Fibroblast of skin of abdomen (primary cell): ENCODE measurements at places on chromosomes 4 and X.

GRCh38 chr4:174401471-174402130, 117.9 kb downstream of the CEP44 start:
- DNase-seq = peak; percentile 10

GRCh38 chrX:129158505-129158904, 364.8 kb downstream of the SMARCA1 start:
- no peak for DNase-seq

DNA sequence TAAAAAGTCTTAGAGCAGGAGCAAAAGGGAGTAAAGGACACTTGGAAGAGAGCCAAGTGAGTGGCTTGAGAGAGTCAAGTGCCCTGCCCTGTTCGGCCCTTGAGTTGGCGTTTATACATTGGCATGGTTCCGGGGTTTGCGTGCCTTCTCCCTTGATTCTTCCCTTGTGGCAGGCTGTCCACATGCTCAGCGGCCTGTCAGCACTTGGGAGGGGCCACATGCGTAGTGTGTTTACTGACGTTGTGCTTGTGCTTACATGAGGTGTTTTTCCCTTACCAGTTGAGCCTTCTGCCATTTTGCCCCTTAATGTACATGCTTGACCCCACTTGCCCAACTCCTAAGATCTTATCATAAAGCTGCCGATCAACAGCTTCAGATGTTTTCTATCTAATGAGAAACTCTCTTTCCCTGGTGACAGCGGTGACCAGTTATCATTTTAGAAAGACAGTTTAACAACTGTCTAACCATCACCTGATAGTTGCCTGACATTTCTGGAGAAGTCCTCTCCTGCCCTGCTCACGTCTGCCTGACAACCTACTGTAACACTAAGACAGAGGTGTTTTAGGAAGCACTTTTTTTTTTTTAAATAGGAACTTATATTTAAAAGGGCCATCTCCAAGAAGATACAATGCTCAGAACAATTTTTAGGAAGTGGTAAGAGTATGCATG, 49.5 kb upstream of the GC start:
- no peak for DNase-seq

DNA sequence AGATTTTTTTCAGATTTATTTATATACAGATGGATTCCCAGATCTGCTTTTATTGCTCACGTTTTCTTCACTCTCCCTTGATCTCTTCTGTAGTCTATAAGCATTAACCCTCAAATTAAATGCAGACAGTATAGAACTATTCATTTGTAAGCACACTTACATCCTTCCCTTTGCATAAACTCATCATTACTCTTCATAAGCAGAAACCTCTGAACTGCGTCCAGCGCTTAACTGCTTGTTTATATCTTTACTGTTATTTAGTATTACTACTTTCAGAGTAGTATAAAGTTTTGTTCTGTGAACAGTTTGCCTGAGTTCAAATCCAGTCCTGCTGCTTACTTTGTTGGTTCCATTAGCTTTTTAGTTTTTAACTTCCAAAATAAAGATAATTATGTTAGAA, 132.9 kb downstream of the STIM2 start:
- DNase-seq = no peak

GRCh38 chr4:176432811-176433540, 113.2 kb downstream of the SPCS3 start:
- no peak for DNase-seq

DNA sequence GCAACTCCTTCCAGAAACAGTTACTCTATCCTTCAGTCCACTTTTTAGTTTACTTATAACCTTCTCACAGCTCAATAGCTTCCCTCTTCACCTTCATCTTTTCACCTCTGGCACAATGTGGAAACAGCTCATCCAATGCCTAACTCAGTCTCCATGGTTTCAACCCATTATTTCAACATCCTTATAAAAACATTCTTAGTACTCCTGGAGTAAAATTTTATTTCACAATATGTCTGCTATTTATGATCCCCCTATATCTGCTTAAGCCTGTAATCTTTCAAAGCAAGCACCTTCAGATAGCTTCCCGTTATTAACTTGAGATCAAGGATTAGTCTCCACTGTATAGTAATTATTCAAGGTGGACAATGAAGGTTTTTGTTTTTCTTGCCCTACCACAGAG, 156.3 kb downstream of the GASK1B start:
- peak; percentile 36 for DNase-seq

DNA sequence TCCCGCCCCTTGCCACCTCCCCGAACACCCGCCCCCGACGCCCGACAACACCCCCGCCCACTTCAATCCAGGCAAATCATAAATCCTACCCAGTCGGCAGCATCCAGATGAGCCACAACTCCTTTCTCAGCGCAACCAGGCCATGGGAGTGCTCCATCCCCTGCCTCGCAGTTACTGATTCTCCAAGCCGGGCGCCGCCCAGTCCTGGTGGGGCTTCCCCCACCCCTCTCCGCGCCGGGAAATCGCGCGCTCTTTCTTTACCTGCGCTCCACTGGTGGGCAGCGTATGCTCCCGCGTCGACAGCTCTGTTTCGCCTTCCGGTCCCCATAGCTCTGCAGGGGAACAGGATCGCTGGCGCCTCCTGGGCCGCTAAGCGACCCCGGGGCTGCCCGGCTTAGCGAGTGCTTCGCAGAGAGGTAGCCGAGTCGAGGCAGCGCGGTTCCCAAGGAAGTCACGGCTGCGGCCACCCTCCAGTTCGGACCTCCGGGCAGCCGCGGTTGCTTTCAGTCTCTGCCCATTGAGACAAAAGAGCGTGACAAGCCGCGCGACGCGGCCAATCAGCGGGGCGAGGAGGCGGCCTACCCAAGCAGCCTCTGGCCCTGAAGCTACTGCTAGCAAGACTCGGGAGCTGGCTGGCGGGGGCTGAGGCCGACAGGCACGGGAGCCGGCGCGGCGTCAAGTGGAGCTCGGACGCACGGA, 43.7 kb upstream of the TMSB15B start:
- DNase-seq = peak; percentile 49

- DNase-seq = no peak
These were observed 1079.6 kb upstream of the PABPC4L start for GRCh38 chr4:135281230-135281629.
